ENCODE measurements at places on chromosomes 12 and 14. TPM values are rescaled to one million over a fixed set of nuclear protein-coding genes. Genes with fewer than 3 reads are reported as not detected.

The FITM1 gene
- not detected for total RNA-seq

The TAS2R42 gene
- total RNA-seq: not detected

The IL31 gene
- not detected for total RNA-seq

The KRT78 gene
- total RNA-seq: not detected

The DPPA3 gene
- not detected for total RNA-seq

The FAM177A1 gene
- 59.8 TPM for total RNA-seq

The MFAP5 gene
- 124 TPM for total RNA-seq

The PDZRN4 gene
- not detected for total RNA-seq

The PGF gene
- 17.8 TPM for total RNA-seq

The NAV3 gene
- 62.1 TPM for total RNA-seq

The COL2A1 gene
- total RNA-seq: under 0.01 TPM

The MAP3K9 gene
- total RNA-seq: under 0.01 TPM

The TAS2R31 gene
- 5.6 TPM for total RNA-seq

The ANKRD33 gene
- under 0.01 TPM for total RNA-seq

The NELL2 gene
- not detected for total RNA-seq

The EFS gene
- total RNA-seq: 4.6 TPM

The INF2 gene
- 30.7 TPM for total RNA-seq

The B3GNT4 gene
- total RNA-seq: under 0.01 TPM

The CMTM5 gene
- 0.28 TPM for total RNA-seq

The AJUBA gene
- total RNA-seq: 53.0 TPM

The PRPH gene
- total RNA-seq: under 0.01 TPM

The NPAS3 gene
- total RNA-seq: under 0.01 TPM

The PYGL gene
- 93.7 TPM for total RNA-seq

The HOXC5 gene
- under 0.01 TPM for total RNA-seq

The KRT75 gene
- total RNA-seq: not detected

The OASL gene
- total RNA-seq: 0.56 TPM

The PZP gene
- not detected for total RNA-seq

The PLA2G1B gene
- total RNA-seq: not detected

The NRIP2 gene
- total RNA-seq: 0.28 TPM

The TBX5 gene
- under 0.01 TPM for total RNA-seq

The KRT79 gene
- not detected for total RNA-seq

The KRT81 gene
- 0.96 TPM for total RNA-seq

The SSTR1 gene
- 0.77 TPM for total RNA-seq

The NKX2-1 gene
- not detected for total RNA-seq

The COCH gene
- total RNA-seq: 1.7 TPM

The RAD51AP1 gene
- total RNA-seq: 27.4 TPM

The KLRC4 gene
- total RNA-seq: not detected

The SDR9C7 gene
- total RNA-seq: not detected

The FIGNL2 gene
- 0.28 TPM for total RNA-seq

The C14orf180 gene
- total RNA-seq: not detected

The INHBC gene
- total RNA-seq: not detected

The OR10AD1 gene
- total RNA-seq: not detected

The KLHL33 gene
- total RNA-seq: 0.28 TPM

All from regular cardiac myocyte (primary cell).